CD4-positive, alpha-beta T cell treated with Interleukin-1 beta for 1 hour (primary cell): ENCODE measurements at places on chromosomes 16 and 17.
A peak's percentile ranks its signal among the peaks of the same experiment; 100 is the strongest.

DNA sequence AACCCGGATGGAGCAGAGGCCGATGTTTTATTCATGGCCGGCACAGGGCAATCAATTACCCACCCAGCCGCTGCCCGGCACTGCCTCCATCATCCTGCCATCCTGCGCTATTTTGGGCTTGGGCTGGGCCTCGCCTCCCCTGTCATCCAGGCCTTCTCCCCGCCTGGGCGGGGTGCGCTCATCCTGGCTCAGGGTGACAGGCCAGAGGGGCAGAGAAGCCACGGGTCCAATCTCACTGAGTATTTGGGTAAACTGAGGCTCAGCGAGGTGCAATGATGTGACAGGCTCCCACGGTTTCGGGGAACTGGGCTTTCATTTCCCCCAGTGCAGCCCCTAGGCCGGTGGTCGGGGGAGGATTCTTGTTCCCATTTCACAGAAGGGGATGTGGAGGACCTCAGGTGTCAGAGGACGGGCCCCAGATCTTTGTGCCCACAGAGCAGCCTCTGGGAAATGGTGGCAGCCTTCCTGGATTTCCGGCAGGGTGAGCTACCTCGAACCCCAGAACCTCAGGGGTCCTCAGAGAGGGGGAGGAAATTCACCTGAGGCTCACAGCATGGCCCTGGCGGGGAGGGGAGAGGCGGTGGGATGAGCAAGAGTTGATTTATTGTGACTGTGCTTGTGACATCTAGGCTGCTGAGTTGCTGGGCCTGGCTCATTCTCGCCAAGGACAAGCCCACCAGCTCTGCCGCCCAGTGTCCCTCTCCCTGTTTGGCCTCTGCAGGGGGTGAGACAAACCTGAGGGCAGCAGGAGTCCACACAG lies 23.8 kb upstream of the KCNJ12 start:
- DNase-seq: no peak

- no peak for DNase-seq
Measured at GRCh38 chr17:2892305-2892971, 96.2 kb downstream of the RAP1GAP2 start.

DNA sequence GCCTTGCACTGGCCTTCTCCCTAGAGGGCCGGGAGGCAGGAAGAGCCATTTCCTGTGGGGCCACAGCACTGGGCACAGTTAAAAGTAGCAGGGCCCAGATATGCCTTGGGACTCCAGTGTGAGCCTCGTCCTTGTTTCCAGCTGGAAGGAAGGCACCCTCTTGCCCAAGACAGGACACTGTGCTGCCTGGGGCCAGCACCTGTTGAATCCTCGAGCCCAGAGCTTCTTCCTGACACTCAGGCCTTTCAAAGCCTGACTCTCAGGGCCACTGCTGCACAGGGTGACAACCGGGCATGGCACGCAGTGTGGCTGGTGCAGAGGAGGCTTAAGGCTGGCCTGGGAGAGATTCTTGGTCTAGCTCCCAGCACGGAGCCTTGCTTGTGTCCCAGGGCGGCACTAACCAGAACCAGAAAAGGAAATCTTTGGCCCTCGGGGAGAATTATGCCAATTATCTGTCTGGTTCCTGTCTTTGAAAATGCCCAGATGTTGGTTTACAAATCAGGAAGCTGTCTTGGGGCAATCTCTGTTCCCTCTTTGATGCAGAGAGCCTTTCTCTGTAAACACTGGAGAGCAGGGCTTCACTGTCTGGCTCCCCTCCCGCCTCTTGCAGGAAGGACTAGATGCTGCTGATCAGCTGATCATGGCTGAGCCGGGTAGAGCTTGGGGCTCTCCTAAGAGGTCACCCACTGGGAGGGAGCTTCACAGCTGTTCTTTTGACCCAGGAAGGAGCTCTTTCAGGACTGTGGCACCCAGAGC lies 11.1 kb downstream of the LDHD start:
- DNase-seq: peak; percentile 37

- no peak for DNase-seq
Measured at GRCh38 chr16:73978407-73978784, 318.2 kb upstream of the PSMD7 start.

GRCh38 chr17:57906910-57907309 lies 48.3 kb downstream of the CUEDC1 start:
- DNase-seq: no peak

DNA sequence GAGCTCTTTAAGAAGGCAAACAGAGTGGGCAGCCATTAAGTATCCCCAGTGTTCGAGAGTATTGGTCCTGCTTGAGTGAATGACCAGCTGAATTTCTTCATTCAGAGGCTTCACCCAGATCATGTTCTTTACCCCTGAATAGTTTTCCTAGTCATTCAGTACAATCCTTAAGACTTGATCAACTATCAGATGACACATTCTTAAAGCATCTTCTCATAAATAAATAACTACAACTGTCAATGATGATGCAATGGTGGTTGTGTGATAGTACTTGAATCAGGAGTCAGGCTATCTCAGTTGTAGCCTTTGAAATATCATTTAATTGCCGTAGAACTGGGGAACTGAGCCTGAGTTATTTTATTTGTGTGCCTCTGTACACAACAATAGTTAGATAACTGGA lies 416.8 kb upstream of the CCL2 start:
- no peak for DNase-seq

GRCh38 chr16:12043953-12044352 lies 67.4 kb downstream of the SNX29 start:
- no peak for DNase-seq

GRCh38 chr17:50539762-50540559 lies 7.0 kb upstream of the SPATA20 start:
- DNase-seq: no peak

DNA sequence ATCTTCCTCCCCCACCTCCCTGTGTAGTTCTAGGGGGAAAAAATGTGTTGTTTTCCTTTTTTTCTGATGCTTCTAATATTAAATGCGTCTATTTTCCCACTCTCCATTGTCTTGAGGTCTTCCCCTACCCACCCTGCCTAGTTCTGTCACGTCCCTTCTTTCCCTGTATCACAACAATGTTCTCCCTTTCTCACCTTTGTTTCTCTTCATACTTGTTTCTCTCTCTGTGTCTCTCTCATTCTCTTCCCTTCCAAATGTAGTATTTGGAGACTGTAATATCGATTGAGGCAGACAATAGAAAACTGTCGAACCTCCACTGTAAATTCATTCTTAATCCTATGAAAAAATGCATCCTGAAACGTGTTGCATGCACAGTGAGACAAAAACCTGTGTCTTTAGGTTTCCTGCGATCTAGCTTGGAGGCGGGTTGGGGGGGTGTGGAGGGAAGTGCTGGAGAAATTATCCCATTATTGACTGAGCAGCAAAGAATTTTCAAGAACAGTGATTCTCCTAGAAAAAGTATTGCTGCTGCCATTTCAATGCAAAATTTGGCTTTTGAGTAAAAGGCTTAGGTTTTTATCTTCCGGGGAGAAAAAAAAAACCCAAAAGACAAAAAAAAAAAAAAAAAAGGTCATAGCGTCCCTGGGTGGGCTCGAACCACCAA lies 1.3 kb upstream of the PSMB3 start:
- DNase-seq: no peak
